Hippocampal formation (tissue), 2 donors: ENCODE measurements at places on chromosomes 16 and 17.

DNA sequence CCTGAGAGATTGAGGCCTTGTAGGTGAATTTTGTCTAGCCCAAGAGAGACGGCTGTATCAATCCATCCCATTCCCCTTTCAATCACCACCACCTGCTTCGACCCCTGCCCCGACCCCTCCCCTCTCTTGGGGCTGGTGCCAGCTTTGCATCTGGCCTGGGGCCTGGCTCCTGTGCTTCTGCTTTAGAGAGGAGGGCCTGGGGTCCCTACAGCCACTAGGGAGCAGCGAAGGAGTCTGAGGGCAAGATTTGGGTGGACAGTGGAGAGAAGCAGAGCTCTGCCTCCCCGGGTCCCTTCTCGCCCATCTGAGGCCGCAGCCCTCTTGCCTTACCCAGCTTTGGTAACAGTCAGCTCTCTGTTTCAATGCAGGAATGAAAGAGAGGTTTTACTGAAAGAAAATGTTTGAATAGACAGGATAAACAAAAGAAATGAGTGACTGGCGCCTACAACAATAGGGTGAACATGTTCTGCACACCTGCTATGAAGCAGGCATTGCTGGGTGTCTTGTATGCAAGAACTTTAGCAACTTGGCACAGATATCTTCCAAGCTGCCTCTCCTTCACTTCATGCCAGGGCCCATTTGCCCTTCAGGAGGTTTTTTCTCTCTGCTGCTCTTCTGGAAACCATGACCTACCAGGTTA is 57.4 kb downstream of the SLC47A1 start:
- DNase-seq, result no peak

GRCh38 chr16:24834459-24835335 is 11.1 kb upstream of the SLC5A11 start:
- peak; percentile 38 for DNase-seq

GRCh38 chr16:2663553-2664546 is 18.5 kb upstream of the KCTD5 start:
- DNase-seq, result no peak

DNA sequence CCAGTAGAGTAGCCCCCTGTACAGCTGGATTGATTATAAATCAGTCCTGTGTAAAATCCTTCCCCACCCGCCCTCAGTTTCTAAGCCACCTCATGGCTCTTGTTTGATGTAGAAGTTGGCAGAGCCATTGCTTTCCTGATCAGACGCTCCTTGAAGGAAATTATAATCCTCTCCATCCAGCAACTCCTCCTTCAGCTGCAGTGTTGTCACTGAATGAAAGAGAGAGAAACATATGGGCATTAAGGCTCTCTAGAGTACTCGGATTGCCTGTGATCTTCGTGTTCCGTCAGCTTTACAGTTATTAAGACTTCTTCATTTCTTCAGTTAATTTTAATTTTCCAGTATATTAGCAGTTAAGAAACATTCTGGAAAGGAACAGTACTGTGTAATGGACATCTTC is 14.3 kb downstream of the NME2 start:
- DNase-seq, result no peak

DNA sequence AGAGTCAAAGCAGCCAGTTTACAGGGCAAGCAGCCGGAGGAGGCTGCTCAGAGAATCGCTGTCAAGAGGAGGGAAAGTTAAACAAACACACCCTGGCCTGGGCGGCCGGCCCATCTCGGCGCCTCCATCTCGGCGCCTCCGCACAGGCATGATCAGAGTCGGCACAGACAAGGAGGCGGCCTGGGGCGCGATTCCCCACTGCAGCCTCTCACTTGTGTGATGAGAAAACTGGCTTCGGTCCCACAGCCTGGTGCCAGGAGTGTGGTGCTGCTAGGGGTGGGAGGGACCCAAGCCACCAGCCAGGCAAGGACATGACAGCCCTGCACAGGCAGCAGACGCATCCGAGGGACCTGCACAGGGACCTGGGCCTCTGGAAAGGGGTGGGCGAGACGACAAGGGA is 17.7 kb downstream of the SLC38A10 start:
- DNase-seq, result no peak

DNA sequence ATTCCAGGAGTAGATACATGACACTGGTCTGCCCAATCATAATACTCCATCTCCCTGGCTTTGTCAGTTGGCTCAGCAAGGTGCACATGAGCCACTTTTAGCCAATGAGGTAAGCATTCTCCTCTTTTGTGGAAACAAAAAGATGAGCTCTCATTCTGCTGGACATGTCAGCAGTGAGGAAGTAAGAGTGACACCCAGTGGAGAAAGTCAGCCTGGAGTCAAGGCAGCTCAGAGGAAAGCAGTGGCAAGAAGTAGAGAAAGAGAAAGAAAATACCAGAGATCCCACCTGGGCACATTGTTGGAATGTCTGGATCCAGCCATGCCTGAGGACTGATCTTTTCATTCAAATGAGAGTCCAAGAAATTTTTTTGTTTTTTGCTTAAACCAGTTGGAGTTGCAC is 496.9 kb upstream of the C16orf82 start:
- DNase-seq, result peak; percentile 16

DNA sequence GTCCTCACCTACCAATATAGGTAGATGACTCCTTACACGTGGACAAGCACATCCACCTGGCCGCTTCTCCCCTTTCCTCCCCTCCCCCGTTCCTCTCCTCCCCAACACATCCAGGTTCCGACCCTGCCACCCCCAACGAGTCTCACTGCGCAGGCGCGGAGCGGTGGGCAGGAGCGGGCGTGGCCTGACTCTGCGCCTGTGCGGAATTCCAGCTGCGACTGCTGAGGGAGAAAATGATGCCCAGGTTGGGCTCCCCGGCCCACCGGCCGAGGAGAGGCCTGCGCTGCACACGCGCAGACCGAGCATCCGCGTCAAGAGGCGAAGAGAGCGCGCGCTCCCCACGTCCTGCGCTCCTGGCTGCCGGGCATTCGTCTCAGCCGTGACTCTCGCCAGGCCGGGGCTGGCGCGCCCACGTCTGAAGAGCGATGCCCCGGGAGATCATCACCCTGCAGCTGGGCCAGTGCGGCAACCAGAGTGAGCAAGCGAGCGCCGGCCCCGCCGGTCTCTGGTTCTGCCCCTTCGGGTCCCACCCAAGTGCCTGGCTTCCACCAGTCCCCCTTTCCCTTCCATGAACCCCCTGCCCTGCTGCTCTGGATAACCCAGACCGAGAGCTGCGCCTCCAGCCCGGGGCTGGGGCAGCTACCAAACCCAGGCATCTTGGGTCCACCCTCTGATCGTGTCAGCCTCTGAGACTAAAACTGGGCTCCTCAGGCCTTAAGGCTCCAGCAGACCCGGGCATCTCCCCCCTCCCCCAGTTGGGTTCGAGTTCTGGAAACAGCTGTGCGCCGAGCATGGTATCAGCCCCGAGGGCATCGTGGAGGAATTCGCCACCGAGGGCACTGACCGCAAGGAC is at the start of gene TUBG2:
Gene TUBG2 (plus strand): TSS at position 206 of the 853 bp plus-strand sequence. CDS start 220 bp downstream, at position 426.
- DNase-seq, result peak; percentile 88

GRCh38 chr16:80277182-80277581 is 263.6 kb upstream of the DYNLRB2 start:
- no peak for DNase-seq

- no peak for DNase-seq
Measured at GRCh38 chr17:45225964-45226530, 4.4 kb downstream of the FMNL1 start.

DNA sequence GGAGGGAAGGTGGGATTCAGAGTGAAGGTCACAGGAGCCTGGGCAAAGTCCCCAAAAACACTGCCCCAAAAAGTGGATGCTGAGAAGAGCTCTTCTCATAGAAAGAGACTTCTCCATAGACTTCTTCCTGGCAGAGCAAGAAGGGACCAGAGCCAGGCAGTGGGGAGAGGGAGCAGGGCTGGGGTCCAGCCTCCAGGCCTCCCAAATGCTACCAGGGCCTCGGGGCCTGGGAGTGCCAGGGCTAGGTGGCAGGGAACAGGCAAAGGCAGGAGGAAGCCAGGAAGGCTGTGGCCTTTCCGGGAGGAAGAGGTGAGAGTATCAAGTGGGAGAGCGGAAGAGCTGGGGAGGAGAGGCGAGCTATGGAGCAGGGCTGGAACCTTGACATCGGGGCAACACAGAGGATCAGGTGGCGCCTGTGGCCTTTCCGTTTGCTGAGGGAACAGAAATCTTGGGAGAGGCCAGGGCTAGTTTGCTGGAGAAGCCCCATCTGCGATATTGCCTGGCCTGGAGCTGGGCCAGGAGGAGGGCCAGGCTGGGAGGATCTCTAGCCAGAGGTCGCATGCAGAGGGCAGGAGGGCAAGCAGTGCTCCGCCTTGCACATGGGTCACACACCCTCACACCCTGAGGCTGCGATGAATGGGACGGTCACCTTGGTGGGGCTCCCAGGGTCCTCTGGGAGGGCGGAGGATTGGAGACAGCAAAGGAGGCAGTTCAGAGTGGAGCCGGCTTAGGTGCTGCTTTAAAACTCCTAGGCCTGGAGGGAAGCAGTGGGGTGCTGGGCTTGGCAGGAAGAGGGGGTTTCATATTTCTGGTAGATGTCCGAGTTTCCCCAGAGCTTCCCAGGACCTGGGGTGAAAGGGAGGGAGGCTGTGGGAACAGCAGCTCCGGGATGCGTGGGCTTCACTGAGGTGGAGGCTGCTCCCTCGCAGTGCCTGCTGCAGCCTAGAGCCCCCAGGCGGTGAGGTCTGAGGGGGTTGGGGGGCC is 3.4 kb downstream of the SLC16A5 start:
- no peak for DNase-seq

- DNase-seq, result no peak
Measured at GRCh38 chr16:1984347-1985225, 593 bp downstream of the GFER start.

DNA sequence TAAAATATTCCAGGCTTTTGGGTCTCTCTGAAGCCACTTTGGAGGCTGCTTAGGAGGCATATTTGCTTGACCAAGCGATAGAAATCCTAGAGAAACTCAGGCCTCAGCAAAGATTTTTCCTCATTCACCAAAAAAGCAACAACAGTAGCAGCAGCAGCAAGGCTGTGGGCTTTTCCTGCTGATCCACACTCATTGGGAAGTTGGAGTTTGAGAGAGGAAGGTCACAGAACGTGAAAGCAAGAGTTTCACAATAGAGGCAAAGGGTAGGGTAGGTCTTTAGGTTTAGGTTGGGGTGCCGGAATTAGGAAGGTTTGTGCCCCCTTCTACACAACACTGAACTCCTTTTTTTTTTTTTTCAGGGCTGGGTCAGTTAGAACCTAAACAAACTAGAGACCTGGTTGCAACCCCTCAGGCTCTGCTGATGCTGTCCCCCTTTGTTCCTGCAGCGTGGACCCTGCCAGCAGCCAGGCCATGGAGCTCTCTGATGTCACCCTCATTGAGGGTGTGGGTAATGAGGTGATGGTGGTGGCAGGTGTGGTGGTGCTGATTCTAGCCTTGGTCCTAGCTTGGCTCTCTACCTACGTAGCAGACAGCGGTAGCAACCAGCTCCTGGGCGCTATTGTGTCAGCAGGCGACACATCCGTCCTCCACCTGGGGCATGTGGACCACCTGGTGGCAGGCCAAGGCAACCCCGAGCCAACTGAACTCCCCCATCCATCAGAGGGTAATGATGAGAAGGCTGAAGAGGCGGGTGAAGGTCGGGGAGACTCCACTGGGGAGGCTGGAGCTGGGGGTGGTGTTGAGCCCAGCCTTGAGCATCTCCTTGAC is 2.0 kb downstream of the TMUB2 start:
- DNase-seq, result no peak
